GM10248 (cell line): ENCODE measurements at places on chromosomes 2 and 18.

DNA sequence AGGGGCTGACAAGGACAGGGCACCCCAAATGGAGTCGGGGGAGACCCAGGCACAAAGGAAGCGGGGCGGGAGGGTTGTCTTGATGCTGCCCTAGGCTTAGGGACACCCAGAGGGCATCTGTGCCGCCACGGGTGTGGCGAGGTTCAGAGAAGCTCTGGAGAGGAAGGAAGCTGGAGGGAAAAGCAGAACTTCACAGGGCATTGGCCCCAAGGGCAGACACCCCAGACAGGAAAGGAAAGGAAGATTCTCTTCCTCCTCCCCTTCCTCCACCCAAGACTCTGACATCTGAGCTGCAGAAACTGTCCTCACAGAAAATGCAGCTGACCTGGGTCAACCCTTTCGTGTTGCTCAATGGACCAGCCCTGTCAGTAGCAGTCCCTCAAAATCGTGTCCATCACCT is 25.6 kb downstream of the DNMT3A start:
- DNase-seq: no peak

- DNase-seq: no peak
These were observed 188.5 kb downstream of the HDAC4 start for GRCh38 chr2:239212121-239212928.

- DNase-seq: no peak
These were observed 95.9 kb downstream of the MAP4K4 start for GRCh38 chr2:101793277-101793969.

- no peak for DNase-seq
These were observed 12.2 kb upstream of the NFATC1 start for GRCh38 chr18:79383388-79384056.
